Activated T-cell treated with anti-CD3 and anti-CD28 coated beads for 48 hours (primary cell): ENCODE measurements at places on chromosomes 7 and 10.
A peak's percentile ranks its signal among the peaks of the same experiment; 100 is the strongest.

DNA sequence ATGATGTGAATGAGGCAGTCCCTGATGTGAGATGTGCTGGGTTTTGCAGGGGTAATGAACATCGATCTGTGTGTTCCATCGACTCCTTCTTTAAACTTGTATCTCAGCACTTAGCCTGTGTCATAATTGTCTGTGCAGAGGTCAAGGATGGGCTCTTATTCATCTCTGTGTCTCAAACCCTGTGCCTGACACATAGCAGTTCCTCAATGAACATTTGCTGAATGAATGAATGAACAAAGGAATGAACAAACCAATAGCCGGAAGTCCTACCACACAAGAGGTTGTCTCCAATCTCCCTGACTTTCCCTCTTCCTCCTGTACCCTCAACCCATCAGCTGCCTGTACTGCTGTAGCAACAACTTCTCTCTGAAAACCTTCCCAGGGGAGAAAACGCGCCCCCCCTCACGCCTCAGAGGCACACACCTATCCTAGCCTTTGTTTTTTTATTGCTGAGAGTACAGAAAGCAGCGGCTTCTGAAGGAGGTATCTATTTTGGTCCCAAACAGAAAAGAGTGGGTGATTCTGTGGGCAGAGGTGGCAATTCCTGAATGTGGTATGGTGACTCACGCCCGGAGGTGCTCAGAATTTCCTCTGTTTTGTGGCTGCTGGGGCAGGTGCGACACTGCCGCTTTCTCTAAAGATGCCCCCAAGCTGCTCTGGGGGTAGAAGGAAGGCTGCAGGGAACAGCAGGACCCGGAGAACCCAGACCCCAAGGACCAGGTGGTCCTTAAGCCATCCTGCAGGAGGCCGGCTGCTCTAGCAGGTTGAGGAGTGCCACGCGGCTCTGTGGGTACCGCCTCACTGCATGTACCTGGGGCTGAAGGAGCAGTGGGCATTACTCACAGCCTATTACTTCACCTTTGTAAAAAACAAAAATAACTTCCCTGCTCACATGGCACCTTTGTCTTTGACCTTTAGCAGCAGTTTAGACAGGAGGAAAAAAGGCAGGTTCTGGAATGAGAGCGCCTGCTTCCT lies 9.6 kb downstream of the IL2RA start:
- DNase-seq = peak; percentile 75

GRCh38 chr10:75230600-75231038 lies 5.1 kb downstream of the COMTD1 start:
- peak; percentile 87 for DNase-seq

GRCh38 chr10:32210306-32211045 lies 136.5 kb downstream of the EPC1 start:
- DNase-seq = peak; percentile 8

DNA sequence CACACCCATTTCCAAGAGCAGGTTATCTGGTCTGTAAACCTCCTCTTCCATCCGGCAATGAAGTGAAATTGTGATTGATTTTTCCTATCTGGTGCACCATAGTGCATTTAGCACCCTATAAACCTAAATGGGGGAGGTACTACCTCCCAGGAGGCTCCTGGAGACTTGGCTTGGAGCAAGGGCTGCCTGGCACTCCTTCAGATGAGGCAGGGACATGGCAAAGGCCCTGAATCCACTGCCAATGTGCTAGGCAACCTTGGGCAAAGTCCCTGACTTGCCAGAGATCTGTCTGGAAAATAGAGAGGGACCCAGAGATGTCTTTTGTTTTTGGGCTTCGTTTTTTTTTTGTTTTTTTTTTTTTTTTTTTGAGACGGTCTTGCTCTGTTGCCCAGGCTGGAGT lies 6.7 kb upstream of the GRID1 start:
- DNase-seq = no peak

GRCh38 chr7:80182630-80183276 lies 48.1 kb downstream of the GNAI1 start:
- no peak for DNase-seq

- DNase-seq = no peak
Measured at GRCh38 chr7:20260223-20260622, 43.0 kb upstream of the MACC1 start.

- no peak for DNase-seq
Measured at GRCh38 chr7:7554649-7555575, 11.8 kb upstream of the MIOS start.

- DNase-seq = no peak
Measured at GRCh38 chr7:7959979-7960670, 8.5 kb upstream of the GLCCI1 start.

DNA sequence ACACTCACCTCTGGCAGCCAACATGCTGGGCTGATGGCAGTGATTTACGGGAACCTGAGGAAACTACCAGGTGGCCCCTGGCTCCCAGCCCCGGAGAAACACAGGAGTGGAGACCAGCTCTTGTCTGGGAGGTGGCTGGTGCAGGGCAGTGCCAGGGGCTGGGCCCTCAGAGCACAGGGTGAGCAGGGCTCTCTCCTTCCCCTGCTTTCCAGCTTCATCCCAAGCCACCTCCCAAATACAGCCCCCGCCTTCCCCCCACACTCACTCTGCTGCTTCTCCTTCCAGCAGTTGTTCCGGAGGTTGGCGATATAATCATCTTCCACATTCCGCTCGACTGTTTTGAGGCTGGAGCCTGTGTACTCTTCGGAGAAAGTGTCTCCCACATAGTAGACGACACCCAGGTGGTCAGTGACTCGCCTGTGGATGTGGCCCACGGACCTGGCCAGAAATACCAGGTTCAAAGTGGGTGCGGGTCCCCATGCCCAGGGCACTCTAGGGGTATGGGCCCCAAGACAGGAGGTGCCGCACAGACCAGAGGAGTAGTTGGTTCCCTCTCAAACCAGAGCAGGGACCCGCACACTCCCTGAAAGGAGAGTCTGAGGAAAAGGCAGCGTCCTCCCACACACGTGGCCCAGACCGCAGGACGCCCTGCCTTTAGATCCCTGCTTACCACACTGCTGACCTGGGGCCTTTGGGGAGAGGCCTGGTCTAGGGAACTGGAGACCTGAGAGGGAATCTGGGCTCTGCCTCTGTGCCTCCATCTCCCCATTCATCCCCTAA lies 18.3 kb downstream of the DNAJB12 start:
- no peak for DNase-seq

DNA sequence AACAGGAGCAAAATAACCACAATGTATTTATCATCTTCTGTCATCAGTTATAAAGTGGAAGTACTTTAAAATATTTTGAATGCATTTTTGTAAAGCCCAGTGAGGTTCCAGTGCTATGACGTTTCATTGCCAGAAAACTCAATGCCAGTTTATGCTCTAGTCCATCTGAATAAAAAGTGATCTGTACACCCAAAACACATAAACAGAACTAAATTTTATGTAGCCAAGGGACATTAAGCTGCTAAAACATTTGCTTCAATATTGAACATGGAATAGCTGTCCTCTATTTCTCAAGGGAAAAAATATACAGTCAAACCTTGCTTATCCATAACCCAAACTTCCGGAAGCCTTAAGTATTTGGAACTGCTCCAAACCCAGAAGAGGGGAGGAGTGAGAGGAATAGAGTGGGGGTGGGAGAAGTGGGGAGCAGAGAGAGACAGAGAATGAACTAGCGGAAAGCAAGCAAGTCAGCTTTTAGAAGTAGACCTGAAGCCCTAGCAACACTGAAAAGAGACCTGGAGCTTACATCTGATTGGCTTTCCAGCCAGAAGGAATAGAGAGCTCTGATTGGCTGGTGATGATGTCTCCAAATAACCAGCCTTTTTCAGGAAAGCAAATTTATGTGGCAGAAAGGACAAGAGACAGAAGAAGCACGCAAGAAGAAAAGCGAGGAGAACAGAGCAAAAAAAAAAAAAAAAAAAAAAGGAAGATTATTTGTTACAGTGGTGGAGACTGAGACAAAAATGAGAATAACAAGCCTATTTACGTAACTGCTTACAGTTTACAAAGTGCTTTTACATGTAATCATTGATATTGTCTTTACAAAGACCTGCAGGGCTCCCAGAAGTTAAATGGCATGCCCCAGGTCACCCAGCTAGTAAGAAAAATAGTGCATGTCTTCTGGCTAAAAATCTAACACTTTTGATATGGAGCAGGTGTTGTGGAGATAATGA lies 196.0 kb downstream of the RNLS start:
- no peak for DNase-seq

- DNase-seq = no peak
Measured at GRCh38 chr10:124170631-124171030, 77.2 kb upstream of the CHST15 start.

GRCh38 chr7:8433477-8434289 lies at the start of gene NXPH1:
NXPH1 (plus strand) TSS chr7:8433609.
- DNase-seq = no peak

GRCh38 chr10:69562731-69563254 lies 10.4 kb downstream of the NEUROG3 start:
- DNase-seq = no peak

GRCh38 chr7:77367976-77368375 lies 48.2 kb downstream of the GSAP start:
- DNase-seq = no peak

- no peak for DNase-seq
Measured at GRCh38 chr7:80277434-80278427, 143.1 kb downstream of the GNAI1 start.

GRCh38 chr7:94311515-94311914 lies 83.2 kb upstream of the COL1A2 start:
- no peak for DNase-seq

DNA sequence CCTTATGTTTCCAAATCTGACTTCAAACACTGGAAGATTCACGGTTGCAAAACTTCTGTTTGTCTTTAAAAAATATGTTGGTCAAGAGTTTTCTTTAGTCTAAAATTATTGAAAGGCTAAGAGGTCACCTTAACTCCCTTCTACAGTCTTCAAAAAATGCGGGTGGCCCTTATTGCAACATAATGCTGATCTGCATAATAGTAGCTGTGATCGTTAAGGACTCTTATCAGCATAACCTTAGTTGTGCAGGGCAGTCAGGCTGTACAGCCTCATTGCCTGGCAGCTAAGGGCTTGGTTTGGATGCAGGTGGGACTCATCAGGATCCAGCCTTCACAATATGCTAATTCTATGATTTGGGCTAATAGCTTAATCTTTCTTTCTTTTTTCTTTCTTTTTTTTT lies 15.0 kb downstream of the KIAA1217 start:
- no peak for DNase-seq

DNA sequence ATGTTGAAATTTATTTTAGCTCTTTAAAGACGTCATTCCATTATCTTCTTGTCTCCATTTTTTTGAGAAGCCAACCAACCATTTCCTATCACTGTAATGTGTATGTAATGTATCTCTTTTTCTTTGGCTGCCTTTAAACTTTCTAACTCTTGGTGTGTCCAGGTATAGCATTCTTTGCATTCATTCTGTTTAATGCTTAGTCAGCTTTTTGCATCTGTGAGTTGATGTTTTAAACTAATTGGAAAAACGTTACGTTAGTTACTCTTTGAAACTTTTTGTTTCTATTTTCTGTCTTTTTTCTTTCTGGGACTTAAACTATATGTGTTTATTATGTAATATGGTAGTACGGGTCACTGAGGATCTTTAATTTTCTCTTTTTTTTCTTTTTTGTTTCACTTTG lies 77.4 kb upstream of the PPP1R9A start:
- no peak for DNase-seq

- no peak for DNase-seq
Measured at GRCh38 chr7:130922206-130923112, 188.5 kb upstream of the KLF14 start.

- no peak for DNase-seq
Measured at GRCh38 chr7:137343281-137343841, at the start of gene PTN. PTN (minus strand) TSS chr7:137343733; CDS start chr7:137254973, 88,760 bp downstream.

GRCh38 chr10:103712146-103712545 lies 143.2 kb downstream of the SH3PXD2A start:
- DNase-seq = no peak

GRCh38 chr10:124482236-124482800 lies 20.7 kb downstream of the LHPP start:
- DNase-seq = no peak

DNA sequence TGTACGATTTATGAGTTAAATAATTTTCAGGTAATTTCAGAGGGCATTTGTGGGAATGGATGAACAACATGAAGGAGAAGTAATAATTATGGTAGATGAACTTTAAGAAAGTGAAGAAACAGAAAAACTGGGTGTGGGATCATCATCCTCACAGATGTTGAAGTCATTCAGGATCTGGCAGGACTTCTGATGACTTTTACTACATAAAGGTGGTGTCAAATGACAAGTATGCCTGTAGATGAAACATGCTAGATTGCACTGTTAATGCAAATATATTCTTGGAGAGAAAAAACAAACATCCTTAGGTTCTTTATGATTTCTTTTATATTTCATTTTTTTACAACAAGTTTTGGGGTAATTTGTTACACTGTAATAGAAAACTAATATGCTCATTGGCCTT lies 230.2 kb downstream of the PCLO start:
- no peak for DNase-seq

GRCh38 chr7:35553519-35553918 lies 141.4 kb downstream of the HERPUD2 start:
- no peak for DNase-seq

DNA sequence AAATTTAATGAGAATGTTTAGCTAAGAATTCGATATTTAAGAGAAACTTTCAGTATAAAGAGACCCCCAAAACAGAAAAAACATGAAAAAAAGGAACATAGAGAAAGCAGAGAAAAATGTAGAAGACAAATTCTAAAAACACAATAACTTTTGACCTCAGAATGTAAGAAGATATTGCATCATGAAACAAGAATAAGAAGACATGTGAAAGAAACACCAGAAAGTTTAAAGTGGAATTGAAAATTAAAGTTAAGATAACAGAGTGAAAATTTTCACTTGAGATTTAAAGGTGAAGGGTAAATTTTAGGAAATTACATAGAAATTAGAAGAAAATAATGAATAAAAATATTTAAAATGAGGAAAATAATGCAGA lies 78.2 kb upstream of the FAM3C start:
- DNase-seq = no peak

DNA sequence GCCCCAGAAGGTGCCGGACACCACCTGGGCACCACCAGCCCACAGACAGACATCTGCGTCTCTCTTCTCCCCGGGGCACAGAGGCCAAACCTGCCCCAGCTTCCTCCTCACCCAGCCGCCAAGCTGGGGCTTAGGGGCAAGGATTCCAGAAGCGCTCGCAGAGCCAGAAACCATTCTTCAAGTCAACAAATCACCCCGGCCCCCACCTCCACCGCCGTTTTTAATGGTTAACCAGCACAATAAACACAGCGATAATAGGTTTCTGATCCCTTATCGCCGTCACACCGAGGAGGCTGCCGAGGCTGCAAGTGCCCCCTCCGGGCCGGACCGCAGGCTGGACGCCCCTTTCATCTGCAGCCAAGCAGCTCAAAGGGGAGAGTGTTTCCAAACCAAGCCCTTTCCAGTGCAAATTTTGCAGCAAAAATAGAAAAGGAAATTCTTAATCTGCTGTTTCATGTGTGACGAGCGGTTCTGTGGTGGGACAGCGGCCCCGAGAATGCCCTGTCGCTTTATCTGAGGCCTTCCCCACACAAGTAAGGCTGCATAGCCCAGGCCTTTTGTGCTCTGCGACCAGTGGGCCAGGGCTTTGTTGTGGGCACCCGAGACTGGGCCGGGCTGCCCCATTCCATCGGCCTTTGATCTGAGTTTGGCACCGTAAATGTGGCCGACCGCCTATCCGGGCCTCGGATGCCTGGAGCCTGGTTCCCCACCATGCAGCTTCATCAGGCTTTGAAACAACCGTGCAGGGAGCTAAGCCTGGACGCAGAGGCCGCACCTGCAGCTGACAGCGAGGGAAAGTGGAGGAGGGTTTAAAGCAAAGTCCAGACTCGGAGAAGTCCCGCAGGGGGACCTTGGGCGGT lies 83.2 kb downstream of the FOXL3 start:
- DNase-seq = no peak
